ENCODE measurements at places on chromosomes 3 and 15.

DNA sequence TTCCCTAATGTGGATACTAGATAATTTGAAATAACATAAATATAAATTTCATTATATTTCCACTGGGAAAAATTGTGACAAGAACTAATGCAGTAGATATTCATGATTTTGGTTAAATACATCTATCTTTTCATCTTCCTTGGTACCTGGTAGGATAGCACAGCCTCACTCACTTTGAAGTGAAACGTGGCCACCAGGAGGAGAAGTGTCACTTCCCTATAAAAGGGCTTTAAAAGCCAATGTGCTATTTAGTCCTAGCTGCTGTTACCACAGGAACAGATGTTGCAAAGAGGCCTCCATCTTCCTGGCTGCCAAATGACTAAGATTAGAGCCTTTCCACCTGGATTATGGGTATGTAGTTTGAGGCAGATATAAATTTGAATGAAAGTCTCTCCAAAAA is 140.0 kb downstream of the PLOD2 start:
- DNase-seq: no peak

DNA sequence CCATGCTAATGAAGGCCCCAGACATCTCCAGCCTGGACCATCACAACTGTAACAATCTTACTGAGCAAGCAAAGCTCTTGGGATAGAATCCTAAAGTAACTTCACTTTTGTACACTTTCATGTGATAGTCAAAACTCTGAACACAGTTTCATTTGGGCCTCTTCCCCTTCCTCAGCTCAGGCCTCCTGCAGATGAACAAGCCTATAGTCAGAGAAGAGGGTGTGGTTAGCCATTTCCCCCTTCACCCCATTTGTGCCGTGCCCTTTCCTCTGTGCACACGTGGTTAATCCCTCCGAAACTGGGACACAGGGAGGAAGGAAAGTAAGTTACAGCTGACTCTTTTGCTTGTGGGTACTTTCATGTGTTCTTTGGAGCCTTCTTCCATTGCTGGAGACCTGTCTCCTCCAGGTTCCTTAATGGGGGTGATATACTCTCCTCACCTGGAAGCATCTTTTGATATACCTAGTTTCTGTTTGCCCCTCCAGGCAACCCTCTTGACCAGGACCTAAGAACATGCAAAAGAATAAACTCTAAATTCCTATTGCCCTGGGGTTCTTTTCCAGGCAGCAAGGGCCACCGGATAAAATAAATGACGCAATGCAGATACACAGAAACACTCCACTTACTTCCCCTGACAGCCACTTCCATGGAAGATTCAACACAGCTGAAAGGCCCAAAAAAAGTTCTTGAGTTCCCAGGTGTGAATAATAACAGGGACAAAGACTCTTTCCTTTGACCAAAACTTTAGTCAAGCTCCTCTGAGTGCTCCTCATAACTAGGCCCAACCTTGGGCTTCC is 29.6 kb upstream of the CSTA start:
- no peak for DNase-seq

DNA sequence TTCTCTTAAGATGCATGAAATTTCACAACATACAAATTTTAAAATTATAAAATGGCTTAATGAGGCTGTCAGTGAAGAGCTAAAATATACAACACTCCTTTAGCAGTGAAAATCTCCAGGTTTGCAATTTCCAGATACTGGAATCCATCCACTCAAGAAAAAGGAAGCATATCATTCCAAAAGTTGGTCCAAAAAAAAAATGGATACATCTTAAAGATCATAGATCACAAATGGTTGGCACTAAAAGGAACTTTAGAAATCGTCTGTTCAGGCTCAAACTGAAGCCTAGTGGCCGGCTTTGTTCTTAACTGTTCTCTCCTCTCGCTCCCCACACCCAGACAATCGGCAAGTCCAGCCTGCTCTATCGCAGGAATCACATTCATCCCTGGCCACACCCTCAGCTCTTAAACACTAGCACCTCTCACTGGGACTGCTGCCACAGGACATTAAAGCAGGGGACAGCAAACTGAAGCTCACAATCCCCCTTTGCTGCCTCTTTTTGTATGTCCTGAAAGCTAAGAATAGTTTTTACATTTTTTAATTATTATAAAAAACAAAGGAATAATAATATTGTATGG is 130.3 kb upstream of the CDIN1 start:
- DNase-seq: peak; percentile 19

GRCh38 chr15:61216519-61216918 is 12.6 kb downstream of the RORA start:
- no peak for DNase-seq

- no peak for DNase-seq
These were observed 54.0 kb upstream of the MYZAP start for GRCh38 chr15:57537488-57538264.

DNA sequence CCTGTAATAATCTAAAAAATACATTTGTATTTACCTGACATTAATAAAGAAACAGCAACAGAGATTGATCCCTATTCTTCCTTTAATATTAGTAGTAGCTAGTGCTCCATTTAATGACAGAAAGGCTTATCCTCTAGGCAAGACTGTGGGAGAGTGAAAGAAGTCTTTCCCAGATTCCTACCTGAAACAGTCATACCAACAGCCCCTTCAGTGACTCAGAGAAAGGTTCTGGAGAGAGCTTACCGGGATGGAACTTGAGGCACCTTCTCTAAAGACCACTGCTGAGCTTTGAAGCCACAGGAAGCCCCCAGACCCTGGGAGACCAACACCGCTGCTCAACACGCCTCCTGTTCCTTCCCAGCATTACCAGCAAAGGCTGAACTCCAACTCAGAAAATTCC is 66.9 kb upstream of the FGF12 start:
- DNase-seq: no peak

DNA sequence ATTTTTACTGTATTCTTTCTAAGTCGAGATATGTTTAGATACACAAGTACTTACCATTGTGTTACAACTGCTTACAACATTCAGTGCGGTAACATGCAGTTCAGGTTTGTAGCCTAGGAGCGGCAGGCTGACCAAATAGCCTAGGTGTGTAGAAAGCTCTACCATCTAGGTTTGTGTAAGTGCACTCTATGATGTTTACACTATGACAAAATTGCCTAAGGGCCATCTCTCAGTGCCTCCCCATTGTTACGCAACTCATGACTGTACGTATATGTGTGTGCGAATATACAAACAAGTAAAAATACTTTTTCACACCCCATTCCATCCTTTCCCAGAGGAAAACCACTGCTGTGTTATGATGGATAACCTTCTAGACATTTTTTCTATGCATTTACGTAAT is 44.3 kb downstream of the PXYLP1 start:
- peak; percentile 16 for DNase-seq

- no peak for DNase-seq
These were observed 94.3 kb downstream of the AQP9 start for GRCh38 chr15:58232281-58233065.

DNA sequence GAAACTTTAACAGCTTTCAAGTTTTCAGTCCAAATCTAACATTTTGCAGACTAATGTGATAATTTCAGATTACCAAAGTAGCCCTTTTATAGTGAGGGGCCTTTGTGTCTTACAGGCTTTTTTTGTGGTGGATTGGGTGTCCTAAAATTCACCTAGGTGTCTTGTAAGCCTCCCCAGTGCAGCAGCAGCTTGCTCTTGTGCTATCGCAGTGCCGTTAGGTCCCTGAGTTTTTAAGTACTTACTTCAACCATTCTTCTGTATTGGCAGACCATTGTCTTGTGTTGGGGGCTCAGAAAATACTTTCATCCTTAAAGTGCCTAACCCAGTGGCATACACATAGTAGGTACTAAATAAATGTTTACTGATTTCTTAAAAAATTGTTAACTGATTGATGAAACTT is 2.1 kb downstream of the PDE8A start:
- DNase-seq: no peak

DNA sequence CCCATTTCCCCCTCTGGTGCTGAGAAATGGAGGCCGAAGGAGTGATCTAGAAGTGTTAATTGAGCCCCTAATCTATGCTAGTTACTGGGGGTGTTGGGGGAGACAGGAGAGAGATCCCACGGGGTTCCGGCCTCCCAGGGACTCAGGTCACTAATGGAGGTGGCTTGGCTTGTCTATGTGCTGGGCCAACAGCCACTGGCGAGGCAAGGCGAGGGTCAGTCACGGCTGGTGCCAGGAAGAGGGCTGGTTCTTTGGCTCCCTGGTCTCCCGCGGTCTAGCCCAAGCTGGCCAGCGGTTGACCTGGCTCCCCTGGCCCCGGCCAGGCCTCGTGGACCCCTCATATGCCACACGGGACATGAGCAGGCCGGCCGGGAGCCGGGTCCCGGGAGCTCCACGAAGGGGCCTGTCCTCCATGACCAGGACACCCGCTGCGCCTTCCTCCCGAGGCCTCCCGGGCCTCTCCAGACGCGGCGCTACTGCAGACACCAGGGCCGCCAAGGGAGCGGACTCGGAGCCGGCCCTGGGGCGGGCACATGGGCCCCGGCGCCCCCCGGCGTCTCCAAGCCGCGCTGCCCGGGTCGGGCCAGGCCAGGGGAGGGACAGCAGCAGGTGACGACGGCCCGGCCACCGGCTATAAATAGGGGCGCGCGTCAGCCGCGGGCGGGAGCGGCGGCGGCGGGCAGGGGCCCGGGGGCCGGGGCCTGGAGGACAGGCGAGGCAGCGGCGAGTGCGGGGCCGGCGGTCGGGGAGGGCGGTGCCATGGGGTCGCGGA is at the start of gene ALPK3:
TSS of gene ALPK3 (plus strand) at position 663 of the 772 bp plus-strand sequence. CDS start at position 760, 97 bp downstream.
- DNase-seq: no peak

DNA sequence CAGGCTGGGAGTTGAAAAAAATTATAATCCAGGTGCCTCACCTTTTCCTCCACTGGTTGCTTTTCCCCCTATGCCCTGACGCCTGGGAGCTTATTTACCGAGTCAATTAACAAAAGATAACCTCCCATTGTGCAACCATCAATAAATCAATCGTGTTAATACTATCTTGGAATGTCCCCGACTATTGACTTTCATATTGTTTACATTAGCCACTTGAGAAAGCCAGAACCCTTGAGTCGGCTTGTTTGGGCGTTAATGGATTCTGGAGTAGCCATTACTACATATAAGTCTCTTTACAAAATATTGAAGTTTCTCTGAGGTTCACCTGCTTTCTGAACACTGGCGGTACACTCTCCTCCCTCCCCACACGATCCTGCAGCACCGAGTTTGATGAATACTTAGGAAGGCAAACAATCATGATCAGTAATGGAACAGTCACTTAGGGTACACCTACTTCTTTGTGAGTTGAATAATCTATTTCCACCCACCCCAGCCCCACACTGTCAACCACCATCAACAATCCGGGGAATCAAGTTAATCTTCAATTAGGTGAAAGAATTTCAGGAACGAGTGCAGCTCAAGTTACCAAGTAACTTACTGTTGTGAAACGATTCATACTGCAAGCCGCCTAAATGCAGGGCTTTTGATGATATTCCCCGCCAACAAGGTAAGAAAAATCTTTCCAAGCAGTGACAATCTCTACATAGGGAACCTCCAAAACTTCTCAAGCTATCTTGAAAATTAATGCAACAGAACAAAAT is 159.3 kb upstream of the NR2F2 start:
- no peak for DNase-seq

- no peak for DNase-seq
These were observed 76.2 kb downstream of the CRYGS start for GRCh38 chr3:186467969-186468368.

GRCh38 chr3:40763807-40764206 is 239.0 kb downstream of the ZNF621 start:
- DNase-seq: no peak

DNA sequence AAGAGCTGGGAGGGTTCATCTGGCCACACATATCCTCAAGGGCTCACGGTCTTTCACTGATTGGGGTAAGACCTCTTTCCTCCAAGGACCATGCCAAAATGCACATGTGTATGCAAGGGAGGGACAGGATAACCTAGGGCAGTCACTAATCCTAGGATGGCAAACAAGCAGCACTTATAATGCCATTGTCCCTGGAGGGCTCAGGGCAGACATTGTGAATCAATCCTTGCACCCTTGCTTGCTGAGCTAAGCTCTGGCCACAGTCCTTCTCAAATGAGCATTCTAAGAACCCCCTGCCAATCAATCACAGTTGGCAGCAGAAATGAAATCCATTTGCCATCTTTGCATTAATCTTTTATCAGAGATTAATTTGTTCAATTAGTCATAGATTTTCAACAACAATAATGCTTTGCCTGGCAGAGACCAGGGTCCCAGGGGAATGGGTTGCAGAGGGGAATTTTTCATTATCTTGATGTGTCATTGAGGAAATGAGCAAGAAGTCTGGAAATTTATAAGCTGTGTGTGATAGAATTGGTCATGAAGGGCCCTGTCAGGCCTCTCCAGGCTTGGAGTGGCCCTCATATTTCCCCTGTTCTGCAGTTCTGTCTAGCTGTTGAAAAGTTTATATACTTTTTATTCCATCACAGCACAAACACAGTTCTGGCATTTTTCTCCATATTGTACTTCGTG is 57.2 kb upstream of the KY start:
- DNase-seq: peak; percentile 85

DNA sequence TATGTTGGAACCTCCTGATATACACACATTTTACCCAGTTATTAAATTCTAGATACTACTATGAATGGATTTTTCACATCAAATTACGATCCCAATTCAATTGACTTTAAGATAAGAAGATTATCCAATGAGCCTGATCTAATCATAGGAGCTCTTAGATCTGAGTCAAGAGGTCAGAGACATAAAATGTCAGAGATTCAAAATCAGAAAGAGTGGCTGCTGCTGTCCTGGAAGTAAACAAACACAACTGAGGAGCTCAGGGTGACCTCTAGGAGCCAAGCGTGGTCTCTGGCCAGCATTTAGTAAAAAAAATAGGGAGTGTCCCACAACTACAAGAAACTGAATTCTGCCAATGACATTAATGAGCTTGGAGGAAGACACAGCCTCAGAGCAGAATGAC is 557.1 kb upstream of the CBLB start:
- no peak for DNase-seq

DNA sequence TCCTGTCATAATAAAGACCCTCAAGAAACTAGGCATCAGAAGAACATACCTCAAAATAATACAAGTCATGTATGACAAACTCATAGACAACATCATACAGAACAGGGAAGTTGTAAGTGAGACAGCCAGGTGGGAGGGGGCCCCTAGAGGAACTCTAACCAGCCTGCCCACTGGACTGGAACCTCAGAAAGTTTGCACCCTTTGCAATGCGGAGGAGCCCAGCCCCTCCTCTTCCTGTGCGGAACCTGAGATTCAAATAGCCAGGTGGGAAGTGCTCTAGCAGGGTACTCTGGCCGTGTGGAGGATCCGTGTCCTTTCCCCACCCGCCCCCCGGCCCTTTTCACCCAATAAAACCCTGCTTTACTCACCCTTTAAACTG is 387.0 kb upstream of the CBLB start:
- DNase-seq: no peak

DNA sequence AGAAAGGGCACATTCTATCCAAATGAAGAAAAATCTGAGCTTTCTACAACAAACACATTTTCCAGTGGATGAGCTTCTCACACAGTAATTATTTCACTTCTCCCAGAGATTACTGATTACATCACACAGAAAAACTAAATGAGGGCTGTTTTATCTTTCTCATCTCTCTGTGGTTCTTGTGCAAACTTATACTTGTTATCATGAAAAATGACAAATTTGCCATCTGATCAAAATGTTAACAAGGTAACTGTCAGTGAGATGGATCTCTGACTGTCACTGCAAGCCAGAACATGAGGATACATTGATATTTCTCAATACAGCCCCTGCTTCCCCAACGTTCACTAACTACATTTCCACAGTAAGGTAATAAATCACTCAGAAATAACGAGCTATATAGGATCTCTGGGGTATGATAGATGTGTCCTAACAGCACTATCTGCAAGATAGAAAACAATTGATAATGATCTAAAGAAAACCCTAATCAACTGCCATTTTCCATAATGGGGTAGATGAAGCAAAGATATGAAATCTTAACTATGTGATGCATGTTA is 829.3 kb upstream of the CFAP20DC start:
- no peak for DNase-seq

- peak; percentile 3 for DNase-seq
These were observed 645 bp upstream of the SLITRK3 start for GRCh38 chr3:165196577-165197480.
